Activated CD4-positive, alpha-beta T cell treated with anti-CD3 and anti-CD28 coated beads for 24 hours (primary cell): ENCODE measurements at places on chromosomes 4 and X.

- DNase-seq = no peak
These were observed 397.6 kb upstream of the BOD1L1 start for GRCh38 chr4:14025111-14025510.

- no peak for DNase-seq
These were observed 78.7 kb downstream of the RBM47 start for GRCh38 chr4:40550948-40551462.

DNA sequence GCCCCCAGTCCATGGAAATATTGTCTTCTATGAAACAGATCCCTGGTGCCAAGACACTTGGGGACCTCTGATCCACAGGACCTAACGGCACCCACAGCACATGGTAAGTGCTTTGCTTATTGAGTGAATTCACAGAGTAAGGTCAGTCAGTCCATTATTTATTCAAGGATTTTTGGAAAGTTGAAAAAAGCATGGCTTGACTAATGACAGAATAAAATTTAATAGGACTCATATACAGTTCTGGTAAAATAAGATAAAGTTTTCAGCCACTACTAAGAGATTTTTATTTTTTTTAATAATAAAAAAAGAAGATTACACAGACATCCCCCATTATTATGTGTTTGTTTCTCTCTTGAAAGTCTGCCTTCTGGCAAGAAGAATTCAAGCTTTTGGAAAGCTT is 490.6 kb upstream of the HS3ST1 start:
- DNase-seq = no peak

- no peak for DNase-seq
These were observed 176.4 kb downstream of the SNCA start for GRCh38 chr4:89660444-89661172.

DNA sequence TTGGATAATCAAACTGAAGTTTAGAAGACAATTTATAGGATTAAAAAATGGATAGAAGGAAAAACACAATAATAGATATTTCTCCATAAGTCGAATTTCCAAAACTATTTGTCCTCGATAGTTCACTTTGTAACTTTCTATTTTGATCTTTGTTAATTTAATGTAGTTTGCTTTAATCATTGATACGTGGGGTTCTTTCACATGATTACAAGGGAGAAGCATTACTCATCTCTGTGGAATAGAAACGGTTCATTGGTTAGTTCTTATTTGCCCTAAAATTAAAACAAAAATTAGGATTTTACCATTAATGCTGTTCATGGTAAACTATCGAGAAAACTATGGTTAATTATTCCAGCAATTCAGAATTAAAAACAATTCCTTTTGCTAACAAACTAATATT is 2.1 kb downstream of the TET2 start:
- DNase-seq = no peak

DNA sequence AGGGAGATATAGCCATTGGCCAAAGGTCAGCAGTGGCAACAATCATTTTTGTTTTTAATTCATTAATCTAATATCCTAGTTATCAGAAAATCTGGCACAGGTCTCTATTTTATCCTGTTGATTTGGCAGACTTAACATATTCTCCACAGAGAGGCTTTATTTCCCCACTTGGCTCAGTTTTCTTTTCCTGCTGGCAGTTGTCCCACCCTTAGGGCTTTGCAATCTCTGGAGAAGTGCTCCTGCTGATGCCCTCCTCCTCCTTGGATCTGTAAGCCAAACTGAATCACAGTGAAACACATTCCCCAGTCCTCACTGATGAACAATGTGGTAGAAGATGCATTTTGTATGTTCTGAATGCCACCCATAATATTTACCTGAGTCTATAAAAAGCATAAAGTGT is 889.7 kb downstream of the PDHA2 start:
- no peak for DNase-seq

DNA sequence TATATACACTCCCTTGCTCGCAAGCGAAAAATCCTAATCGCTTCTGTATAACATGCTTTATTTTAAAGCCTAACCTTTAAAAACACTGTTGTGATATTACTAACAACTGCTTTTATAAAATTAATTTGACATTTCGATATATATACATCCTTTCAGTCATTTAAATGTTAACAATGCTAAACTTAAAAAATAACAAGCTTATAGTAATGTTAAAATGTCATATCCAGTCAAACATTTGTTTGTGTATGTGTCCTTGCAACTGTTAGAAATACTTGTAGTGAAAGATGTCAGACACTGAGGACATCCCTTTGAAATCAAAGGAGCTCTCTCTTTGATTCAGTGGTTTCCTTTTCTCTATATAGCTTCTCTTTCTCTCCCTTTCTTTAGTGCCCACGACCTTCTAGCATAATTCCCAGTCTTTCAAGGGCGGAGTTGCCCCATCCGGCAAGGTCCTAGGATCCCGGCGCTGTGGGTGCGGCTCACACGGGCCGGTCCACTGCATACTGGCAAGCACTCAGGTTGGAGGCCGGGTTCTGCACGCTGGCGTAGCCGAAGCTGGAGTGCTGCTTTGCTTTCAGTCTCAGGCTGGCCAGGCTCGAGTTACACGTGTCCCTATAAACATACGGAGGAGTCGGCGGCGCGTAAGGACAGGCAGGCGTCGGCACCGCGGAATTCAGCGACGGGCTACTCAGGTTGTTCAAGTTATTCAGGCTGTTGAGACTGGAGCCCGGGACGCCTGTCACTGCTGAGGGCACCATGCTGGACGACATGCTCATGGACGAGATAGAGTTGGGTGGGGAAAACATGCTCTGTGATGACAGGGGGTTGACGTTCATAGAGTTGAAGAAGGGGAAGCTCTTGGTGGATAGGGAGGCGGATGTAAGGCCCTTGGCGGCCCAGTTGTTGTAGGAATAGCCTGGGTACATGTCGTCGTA is 5.0 kb downstream of the PITX2 start:
- no peak for DNase-seq

DNA sequence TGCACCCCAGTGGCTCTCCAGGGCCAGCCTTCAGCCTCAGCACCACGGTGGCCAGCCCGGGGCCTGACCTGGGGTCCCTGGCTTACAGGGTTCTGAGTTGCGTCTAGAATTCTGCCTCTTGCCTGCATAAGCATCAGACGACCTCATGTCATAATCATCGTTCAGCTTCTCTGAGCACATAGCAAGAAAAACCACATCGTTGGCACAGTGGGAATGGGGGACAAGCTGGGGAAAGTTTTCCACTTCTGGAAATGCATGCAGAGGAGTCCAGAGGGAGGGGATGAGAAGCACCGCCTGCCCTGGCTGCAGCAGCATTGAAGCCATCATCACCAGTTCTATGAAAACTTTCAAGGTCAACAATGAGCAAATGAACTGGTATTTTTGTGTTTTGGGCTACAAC is 441.0 kb upstream of the FRG1 start:
- no peak for DNase-seq

- DNase-seq = no peak
These were observed 55.3 kb downstream of the SOD3 start for GRCh38 chr4:24850674-24851073.

- DNase-seq = no peak
These were observed 526.6 kb downstream of the C4orf33 start for GRCh38 chr4:129622566-129622965.

DNA sequence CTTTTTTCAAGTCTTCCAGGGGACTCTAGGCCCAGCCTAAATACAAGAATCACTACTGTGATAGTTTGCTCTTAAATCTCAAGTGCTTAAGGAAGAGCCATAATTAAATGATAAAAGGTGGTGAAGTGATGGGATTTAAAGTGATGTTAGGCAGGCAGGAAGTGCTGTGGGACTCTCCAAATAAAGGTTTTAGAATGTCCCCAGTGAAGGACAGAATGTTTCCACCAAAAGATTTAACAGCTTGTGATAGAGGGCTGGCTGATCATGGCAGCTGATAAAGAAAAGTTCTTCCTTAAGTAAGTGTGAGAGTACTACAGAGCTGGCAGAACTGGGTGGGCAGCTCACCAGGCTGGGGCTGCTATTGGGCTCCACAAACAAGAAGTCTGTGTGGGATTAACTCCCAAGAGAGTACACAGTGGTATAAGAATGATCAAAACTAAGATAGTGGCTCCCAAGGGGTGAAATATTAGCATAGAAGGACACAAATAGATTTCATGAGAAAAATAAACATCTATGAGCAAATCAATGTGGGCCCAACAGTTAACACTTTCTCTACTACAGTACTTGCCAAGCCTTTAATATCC is 637.2 kb upstream of the CPEB2 start:
- no peak for DNase-seq

GRCh38 chr4:25350561-25350960 is 26.5 kb upstream of the ANAPC4 start:
- no peak for DNase-seq

DNA sequence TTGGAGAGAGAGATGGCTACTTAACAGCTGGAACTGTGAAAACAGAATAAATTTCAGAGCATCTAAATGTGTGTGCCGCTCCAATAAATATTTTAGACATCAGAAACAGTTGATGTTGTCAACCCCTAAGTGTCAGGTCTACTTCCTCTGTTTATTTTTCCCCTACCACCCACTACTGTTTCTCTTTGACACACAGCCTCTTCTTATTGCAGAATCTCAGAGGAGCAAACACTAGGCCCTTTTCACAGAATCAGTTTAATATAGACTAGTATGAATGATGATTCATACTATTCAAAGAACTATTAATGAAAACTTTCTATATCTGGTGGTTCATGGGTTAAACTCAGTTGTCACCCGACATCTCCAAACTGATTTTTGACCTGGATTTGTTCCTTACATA is 33.9 kb downstream of the NAA11 start:
- no peak for DNase-seq

- no peak for DNase-seq
These were observed 110.7 kb downstream of the TMEM47 start for GRCh38 chrX:34546366-34546765.

GRCh38 chr4:19293781-19294180 is 957.9 kb upstream of the SLIT2 start:
- no peak for DNase-seq

DNA sequence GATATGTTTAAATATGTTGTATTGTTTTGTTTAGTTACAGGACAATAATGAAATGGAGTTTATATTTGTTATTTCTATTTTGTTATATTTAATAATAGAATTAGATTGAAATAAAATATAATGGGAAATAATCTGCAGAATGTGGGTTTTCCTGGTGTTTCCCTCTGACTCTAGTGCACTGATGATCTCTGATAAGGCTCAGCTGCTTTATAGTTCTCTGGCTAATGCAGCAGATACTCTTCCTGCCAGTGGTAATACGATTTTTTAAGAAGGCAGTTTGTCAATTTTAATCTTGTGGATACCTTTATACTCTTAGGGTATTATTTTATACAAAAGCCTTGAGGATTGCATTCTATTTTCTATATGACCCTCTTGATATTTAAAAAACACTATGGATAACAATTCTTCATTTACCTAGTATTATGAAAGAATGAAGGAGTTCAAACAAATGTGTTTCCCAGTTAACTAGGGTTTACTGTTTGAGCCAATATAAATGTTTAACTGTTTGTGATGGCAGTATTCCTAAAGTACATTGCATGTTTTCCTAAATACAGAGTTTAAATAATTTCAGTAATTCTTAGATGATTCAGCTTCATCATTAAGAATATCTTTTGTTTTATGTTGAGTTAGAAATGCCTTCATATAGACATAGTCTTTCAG is 26.9 kb downstream of the NUDT6 start:
- DNase-seq = no peak

- no peak for DNase-seq
These were observed 31.2 kb downstream of the RNF175 start for GRCh38 chr4:153728660-153729059.

DNA sequence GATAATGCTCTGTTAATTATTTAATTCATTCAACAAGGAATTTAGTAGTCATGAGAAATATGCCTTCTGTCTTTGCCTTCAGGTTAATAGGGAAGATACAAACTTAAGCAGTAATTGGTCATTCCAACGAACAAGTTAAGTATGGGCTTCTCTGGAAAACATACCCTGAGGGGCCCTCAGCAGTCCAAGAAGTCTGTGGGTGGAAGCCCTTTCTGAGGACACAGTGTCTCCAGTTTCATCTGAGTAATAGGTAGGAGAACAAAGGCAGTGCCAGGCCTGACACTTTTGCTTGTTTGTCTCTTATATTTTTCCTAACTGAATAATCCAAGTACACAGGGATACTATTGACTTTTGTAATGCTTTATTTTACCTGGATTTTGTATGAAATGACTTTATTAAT is 262.5 kb downstream of the FBXW7 start:
- DNase-seq = no peak

GRCh38 chr4:80049813-80050534 is 23.1 kb downstream of the ANTXR2 start:
- DNase-seq = no peak

DNA sequence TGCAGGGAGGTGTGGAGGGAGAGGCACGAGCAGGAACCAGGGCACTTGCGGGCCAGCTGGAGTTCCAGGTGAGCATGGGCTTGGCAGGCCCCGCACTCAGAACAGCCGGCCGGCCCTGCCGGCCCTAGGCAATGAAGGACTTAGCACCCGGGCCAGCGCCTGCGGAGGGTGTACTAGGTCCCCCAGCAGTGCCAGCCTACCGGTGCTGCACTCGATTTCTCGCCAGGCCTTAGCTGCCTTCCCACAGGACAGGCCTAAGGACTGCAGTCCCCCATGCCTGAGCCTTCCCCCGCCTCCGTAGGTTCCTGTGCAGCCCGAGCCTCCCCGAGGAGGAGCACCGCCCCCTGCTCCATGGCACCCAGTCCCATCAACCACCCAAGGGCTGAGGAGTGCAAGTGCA is 18.0 kb upstream of the NFKB1 start:
- no peak for DNase-seq

GRCh38 chrX:119826399-119826959 is 26.3 kb downstream of the UPF3B start:
- DNase-seq = no peak

DNA sequence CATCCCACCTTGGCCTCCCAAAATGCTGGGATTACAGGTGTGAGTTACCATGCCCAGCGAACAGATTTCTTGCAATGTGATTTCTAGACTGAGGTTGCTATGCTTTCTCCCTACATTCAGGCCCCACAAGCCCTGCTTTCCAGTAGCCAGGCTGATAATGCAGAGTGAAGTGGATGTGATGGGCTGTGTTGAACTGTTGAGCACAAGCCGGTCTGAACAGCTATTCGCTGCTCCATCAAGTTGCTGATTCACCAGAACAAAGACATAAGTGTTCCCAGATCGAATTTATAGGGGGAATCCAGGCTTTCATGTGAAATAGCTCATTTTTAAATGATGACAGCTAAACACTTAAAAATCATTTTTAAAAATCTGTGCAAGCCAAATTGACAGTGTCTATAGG is 8.0 kb downstream of the NIPAL1 start:
- no peak for DNase-seq

GRCh38 chr4:138555108-138555507 is 313.0 kb upstream of the SLC7A11 start:
- no peak for DNase-seq

- DNase-seq = no peak
These were observed 807 bp downstream of the SEL1L3 start for GRCh38 chr4:25861951-25862410.

DNA sequence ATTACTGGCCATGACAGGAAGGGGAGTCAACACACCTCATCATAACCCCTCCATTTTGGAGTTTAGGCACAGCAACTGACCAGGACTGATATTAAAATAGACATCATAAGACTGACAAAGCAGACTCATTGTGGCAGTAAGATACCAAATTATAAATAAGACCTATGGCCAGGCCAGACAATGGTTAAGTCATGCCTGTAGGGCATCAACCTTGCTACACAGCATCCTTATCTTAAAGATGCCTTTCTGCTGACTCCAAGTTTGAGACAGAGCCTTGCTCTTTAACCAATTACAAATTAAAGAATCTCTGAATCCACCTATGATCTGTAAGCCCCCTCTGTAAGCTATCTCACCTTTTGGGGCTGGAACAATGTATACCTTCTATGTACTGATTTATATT is 65.5 kb downstream of the VCX2 start:
- no peak for DNase-seq
